Vagina (tissue), 2 donors: ENCODE measurements at places on chromosomes 11 and 22.

- no peaks in the 10 kb centered on the region for H3K4me1 ChIP-seq
- H3K27ac ChIP-seq: no peak overlapping the region
- DNase-seq: no peak
- no peaks in the 10 kb centered on the region for H3K27me3 ChIP-seq
- no peaks in the 10 kb centered on the region for H3K36me3 ChIP-seq
- no peak overlapping the region for H3K4me3 ChIP-seq
These were observed 324.6 kb downstream of the CADM1 start for GRCh38 chr11:115179636-115180035.

- H3K4me1 ChIP-seq: peaks cover 21% of the 10 kb centered on the region
- H3K27me3 ChIP-seq: no peaks in the 10 kb centered on the region
- no peak overlapping the region for H3K4me3 ChIP-seq
- H3K36me3 ChIP-seq: no peaks in the 10 kb centered on the region
- no peak overlapping the region for H3K27ac ChIP-seq
These were observed 13.0 kb upstream of the MFNG start for GRCh38 chr22:37499027-37499707.

DNA sequence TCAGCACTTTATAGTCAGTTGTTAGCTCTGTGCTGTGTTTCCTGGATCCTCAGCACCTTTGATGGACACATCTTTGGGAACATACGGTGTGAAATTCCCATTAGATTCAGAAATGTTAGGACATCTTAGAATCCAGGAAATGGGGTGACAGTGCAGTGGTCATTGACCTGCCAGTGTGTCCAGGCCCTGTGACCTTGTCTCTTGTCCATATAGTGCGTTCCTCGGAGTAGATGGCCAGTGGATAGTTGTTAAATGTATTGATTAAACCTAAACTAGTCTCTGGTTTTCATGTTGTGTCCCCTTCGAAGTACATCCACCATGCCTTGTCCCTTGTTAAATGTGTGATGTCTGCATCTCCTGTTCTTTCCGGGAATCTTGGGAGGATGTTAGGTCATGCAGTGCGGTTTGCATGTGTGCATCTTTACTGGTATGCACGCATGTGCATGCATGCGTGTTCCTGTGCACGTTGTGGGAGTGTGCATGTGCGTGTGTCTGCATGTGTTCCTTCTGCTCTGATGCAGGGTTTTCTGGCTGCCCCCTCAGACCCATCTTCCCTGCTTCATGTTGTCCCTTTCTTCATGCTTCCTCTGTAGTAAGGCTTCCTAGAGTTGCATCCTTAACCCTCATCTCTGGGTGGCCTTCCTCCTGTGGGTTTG, 4.0 kb downstream of the DGCR8 start:
- H3K4me1 ChIP-seq: peaks cover 52% of the 10 kb centered on the region
- no peak for DNase-seq
- H3K4me3 ChIP-seq: no peak overlapping the region
- no peaks in the 10 kb centered on the region for H3K27me3 ChIP-seq
- no peak overlapping the region for H3K27ac ChIP-seq
- H3K36me3 ChIP-seq: peaks cover 34% of the 10 kb centered on the region

- H3K36me3 ChIP-seq: no peaks in the 10 kb centered on the region
- no peak for DNase-seq
- no peak overlapping the region for H3K27ac ChIP-seq
- H3K4me3 ChIP-seq: no peak overlapping the region
- no peaks in the 10 kb centered on the region for H3K27me3 ChIP-seq
These were observed 1174.4 kb downstream of the BRD1 start for GRCh38 chr22:48653306-48653705.

- DNase-seq: no peak
- peak overlapping the region; percentile 70 for H3K27ac ChIP-seq
- no peaks in the 10 kb centered on the region for H3K36me3 ChIP-seq
- H3K27me3 ChIP-seq: no peaks in the 10 kb centered on the region
These were observed 15.8 kb downstream of the DGKZ start for GRCh38 chr11:46363031-46363407.

DNA sequence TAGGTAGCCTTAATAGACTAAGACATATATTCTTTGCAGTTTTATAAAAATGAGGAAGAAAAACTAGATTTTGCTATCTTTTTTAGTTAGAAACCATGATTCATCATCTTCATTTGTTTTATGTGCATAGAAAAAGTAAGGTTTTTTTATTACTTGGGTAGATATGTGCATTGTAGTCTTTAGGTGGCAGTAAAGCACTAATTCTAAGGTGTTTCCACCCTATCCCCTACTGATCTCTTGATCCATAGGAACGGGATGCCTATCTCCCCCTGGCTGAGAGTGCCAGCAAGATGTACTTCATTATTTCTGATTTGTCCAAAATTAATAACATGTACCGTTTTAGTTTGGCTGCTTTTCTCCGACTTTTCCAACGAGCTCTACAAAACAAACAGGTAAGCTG, 148.1 kb downstream of the DYNC2H1 start:
- no peaks in the 10 kb centered on the region for H3K36me3 ChIP-seq
- DNase-seq: no peak
- no peaks in the 10 kb centered on the region for H3K4me1 ChIP-seq
- no peak overlapping the region for H3K4me3 ChIP-seq
- no peaks in the 10 kb centered on the region for H3K27me3 ChIP-seq
- no peak overlapping the region for H3K27ac ChIP-seq

DNA sequence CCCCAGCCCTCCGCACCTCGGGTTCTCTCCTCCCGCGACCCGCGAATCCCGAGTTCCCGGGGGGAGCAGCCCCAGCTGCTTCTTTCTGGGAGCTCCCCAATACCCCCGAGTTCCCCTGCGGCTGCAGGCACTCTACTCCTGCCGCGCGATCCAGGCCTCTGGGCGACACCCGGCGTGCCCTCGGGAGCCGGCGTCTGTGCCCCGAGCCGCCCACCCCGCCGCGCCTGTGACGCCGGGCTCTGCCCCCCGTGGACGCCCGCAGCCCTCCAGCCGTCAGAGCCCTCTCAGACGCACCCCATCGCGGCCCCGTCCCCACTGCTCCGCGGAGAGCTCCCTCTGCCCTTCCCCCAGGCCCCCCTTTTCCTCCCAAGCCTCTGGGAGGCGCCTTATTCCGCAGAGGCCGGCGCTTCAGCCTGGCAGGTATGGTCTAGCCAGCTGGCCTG, 422 bp downstream of the GLB1L2 start:
- DNase-seq: no peak
- H3K27ac ChIP-seq: no peak overlapping the region
- no peaks in the 10 kb centered on the region for H3K27me3 ChIP-seq
- H3K4me1 ChIP-seq: peaks cover 22% of the 10 kb centered on the region
- no peaks in the 10 kb centered on the region for H3K36me3 ChIP-seq
- H3K4me3 ChIP-seq: peak overlapping the region; percentile 52

- no peaks in the 10 kb centered on the region for H3K27me3 ChIP-seq
- H3K27ac ChIP-seq: peak overlapping the region; percentile 78
These were observed 5.8 kb downstream of the MOB2 start for GRCh38 chr11:1480555-1481482.

DNA sequence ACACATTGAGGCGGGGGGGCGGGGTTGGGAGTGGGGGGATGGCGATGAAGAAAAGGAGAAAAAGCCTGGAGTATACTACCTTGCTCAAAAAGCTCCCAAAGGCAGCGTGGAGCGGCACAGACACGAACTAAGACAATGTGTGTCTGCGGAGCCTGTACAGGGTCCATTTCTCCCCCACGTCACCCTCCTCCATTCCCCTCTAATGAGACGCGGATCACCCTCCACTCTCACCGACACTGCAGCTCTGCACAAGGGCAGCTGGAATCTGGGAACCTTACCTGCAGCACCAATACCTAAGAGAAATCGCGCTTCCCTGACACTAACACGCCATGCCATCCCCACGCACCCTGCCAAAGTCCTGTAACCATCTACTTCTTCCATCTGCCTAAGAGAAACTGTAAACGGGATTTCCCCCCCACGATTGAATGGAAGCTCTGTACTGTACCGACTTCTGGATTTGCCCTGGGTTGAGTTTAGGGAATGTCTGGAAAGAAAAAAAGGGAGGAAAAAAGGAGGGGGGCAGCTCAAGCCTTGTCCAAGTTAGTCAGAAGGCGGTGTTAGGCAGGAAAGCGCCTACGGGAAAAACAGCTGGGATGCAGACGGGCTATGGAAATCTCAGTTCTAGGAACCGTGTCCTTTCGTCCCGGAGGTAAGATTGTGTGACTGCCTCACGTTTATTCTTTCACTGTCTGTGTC, 125.7 kb upstream of the C11orf58 start:
- H3K4me3 ChIP-seq: peak overlapping the region; percentile 42
- H3K27me3 ChIP-seq: peaks cover 7% of the 10 kb centered on the region
- peaks cover 12% of the 10 kb centered on the region for H3K4me1 ChIP-seq
- H3K27ac ChIP-seq: no peak overlapping the region

- H3K27me3 ChIP-seq: no peaks in the 10 kb centered on the region
- H3K4me1 ChIP-seq: no peaks in the 10 kb centered on the region
- H3K4me3 ChIP-seq: no peak overlapping the region
- DNase-seq: no peak
- H3K36me3 ChIP-seq: no peaks in the 10 kb centered on the region
- no peak overlapping the region for H3K27ac ChIP-seq
These were observed 261.3 kb upstream of the ANO5 start for GRCh38 chr11:21931436-21932101.

DNA sequence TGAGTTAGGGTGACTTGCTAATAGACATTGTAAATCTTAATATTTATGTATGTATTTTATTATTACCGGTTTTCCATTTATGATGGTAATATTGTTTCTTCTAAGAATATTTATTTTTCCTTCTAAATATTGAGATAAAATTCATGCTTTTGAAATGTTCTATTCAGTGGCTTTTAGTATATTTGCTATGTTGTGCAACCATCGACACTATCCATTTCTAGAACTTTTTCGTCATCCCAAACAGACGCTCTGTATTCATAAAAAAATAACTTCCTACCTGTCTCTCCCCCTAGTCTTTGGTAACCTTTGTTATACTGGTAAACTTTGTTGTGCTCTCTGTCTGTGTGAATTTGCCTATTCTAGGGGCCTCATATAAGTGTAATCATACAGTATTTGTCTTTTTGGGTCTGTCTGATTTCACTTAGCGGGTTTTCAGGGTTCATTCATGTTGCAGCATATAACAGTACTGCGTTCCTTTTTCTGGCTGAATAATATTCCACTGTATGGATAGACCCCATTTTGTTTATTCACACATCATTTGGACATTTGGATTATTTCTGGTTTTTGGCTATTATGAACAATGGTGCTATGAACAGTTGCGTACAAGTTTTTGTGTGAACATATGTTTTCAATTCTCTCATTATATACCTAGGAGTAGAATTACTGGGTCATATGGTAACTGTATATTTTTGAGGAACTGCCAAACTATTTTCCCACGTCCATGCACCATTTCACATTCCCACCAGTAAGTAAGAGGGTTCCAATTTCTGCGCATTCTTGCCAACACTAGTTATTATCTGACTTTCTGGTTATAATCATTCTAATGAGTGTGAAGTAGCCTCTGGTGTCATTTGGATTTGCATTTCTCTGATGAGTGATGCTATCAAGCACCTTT, 15.9 kb downstream of the NEAT1 start:
- H3K36me3 ChIP-seq: peaks cover 61% of the 10 kb centered on the region
- H3K4me1 ChIP-seq: peaks cover 83% of the 10 kb centered on the region
- no peak overlapping the region for H3K4me3 ChIP-seq
- H3K27ac ChIP-seq: peak overlapping the region; percentile 65
- no peaks in the 10 kb centered on the region for H3K27me3 ChIP-seq

DNA sequence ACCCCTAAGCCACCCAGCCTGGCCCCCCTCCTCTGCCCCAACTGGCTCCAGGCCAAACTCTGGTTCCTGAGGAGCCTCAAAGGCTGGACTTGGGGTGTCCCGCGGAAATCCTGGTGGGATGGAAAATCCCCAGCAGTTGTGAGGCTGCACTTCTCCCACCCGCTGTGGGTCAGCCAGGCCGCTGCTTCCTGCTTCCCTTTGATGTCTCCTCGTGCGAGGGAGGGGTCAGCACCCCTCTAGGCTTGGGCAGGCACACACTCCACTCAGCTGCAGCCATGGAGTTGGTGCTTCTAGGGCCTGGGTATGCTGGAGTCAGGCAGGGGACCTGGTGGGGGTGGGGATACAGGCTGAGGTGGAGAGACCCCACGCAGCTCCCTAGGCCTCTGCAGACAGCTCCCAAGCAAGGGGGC, 12.0 kb downstream of the KCNQ1OT1 start:
- H3K36me3 ChIP-seq: no peaks in the 10 kb centered on the region
- H3K27me3 ChIP-seq: no peaks in the 10 kb centered on the region
- peaks cover 56% of the 10 kb centered on the region for H3K4me1 ChIP-seq
- H3K4me3 ChIP-seq: no peak overlapping the region
- H3K27ac ChIP-seq: no peak overlapping the region

- DNase-seq: no peak
- no peak overlapping the region for H3K4me3 ChIP-seq
- peaks cover 16% of the 10 kb centered on the region for H3K4me1 ChIP-seq
- no peaks in the 10 kb centered on the region for H3K36me3 ChIP-seq
- H3K27me3 ChIP-seq: no peaks in the 10 kb centered on the region
- H3K27ac ChIP-seq: peak overlapping the region; percentile 38
These were observed 51.4 kb upstream of the CEP126 start for GRCh38 chr11:101863361-101863760.

GRCh38 chr22:46233231-46233630, 16.9 kb downstream of the CDPF1 start:
- no peaks in the 10 kb centered on the region for H3K36me3 ChIP-seq
- H3K4me3 ChIP-seq: no peak overlapping the region
- DNase-seq: no peak
- H3K27me3 ChIP-seq: no peaks in the 10 kb centered on the region
- no peak overlapping the region for H3K27ac ChIP-seq

- H3K4me3 ChIP-seq: no peak overlapping the region
- H3K27me3 ChIP-seq: no peaks in the 10 kb centered on the region
- no peak overlapping the region for H3K27ac ChIP-seq
- DNase-seq: no peak
These were observed 20.9 kb downstream of the SVIP start for GRCh38 chr11:22808571-22809197.

DNA sequence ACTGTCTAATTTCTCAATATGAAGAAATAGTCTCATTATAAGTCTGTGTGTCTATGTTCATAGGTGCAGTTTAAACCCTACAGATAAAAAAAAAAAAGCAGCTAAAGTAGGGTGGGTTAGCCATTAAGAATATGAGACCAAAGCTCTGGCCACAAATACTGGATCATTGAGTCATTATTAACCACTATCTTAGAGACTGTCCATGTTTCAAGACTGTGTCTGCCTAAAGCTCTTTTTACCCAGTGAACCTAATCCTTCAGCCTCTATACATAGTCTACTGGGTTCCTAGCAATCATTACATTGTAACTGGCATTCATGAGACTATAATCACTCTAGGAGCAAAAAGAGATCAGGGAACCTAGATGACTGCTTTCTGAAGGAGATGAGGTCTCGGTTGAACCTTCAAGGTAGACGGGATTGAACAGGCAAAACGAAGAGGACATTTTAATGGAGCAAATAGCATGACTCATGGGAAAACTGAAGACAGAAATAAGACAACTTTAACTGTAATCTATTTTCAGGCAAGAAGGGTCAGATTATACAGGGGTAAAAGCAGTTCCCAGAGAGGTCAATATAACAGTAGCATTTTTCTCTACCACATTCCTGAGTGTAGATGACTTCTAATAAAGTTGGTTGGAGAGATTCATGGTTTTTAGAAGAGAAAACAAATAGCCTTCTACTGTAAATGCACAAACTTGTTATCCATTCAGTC, 64.0 kb upstream of the FIBIN start:
- no peak overlapping the region for H3K4me3 ChIP-seq
- no peak for DNase-seq
- no peaks in the 10 kb centered on the region for H3K36me3 ChIP-seq
- no peaks in the 10 kb centered on the region for H3K27me3 ChIP-seq
- H3K27ac ChIP-seq: peak overlapping the region; percentile 14
- peaks cover 15% of the 10 kb centered on the region for H3K4me1 ChIP-seq

- H3K4me3 ChIP-seq: no peak overlapping the region
- no peaks in the 10 kb centered on the region for H3K27me3 ChIP-seq
- DNase-seq: no peak
- no peaks in the 10 kb centered on the region for H3K4me1 ChIP-seq
- H3K27ac ChIP-seq: no peak overlapping the region
These were observed 83.7 kb downstream of the MYO7A start for GRCh38 chr11:77211594-77212251.
